ENCODE measurements at places on chromosomes 1 and 21.
A peak's percentile ranks its signal among the peaks of the same experiment; 100 is the strongest.

- no peak for DNase-seq
Observed at GRCh38 chr1:236990052-236990445, 14.2 kb downstream of the MT1HL1 start.

DNA sequence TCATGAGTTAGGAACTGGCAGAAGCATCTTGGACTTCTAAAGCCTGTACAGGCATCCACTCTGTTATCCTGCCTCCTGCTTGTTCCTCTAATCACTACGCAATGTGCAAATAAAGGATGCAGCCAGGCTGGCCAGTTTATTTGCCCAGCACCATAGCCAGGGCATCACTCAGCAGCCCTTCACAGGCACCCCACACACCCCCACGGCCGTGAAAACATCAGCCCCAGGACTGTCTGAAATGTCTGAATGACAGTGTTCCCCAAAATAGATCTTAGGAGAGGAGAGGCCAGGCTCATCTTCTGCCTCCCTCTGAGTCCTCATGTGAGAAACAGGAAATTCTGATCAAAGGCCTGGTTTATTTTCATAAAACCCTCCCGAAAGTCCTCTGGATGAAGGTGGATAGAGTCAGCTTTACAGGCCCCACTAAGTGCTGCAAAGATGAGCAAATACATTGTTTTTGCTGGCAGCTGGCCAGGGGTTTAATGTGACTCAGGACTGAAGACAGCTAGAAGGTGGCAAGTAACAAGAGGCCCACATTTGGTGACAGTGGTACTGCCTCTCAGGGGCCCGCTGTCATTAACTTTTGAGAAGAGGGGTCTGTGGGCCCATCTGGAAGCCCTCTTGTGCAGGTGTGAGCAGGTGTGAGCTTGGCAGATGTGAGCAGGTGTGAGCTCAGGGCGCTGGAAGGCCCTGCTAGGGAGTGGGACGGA, 32.9 kb downstream of the GRHL3 start:
- DNase-seq = no peak

DNA sequence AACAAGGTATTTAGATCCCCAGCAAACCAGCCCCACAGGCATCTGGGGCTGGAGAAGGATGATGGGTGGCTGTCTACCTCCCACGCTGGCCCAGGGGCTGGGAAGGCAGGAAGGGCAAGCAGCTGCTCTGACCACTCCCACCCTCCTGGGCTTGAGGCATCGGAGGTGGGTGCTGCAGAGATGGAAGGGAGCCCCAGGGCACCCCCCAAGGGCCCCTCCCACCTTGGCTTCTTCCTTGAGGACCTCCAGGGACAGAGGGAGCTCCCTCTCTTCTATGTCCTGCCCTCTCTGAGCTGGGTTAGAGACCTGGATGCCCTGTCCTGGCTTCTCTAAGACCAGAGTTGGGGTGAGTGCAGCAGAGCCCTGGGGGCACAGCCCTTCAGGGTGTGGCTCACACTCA, 3.1 kb downstream of the CD52 start:
- DNase-seq = no peak

GRCh38 chr1:197180252-197180878, 33.9 kb upstream of the ASPM start:
- DNase-seq = peak; percentile 78

DNA sequence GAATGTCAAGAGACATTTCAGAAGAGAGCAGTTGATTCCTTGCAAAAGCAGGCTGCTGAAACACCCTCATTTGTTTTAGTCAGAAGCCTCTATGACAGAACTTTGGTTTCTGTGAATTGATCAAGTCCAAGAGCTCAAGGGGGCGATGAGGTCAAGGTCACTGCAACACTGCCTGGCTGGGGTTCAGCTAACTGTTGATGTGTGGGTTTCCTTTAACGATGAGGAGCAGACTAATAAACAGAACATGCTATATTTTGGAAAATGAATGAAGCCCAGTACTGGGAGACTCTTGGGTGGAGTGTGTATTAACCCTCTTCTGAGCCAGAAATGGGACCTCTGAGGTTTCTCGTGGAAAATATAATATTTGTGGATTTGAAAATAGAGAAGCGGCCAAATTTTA, 109.3 kb downstream of the ZC3H11B start:
- DNase-seq = no peak

- no peak for DNase-seq
Observed at GRCh38 chr1:32651461-32652073, 559 bp downstream of the RBBP4 start.

DNA sequence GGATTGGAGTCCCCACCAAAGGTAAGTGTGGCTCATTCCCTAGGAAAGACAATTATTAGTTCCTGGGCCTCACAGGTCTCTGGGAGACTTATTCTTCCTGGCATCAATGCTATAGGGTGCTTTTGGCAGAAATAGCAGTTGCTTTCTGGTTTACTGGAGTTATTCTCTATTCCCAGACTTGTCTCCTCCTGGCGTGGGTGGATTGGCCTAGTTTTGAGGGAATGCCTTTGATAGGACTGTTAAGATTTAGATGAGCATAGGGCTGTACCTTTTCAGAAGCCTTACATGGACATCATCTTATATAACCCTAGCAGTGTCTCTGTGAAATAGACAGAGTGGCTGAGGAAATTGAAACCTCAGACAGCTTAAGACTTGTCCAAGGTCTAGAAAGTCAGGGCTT, 9.0 kb downstream of the PFKFB2 start:
- DNase-seq = no peak

DNA sequence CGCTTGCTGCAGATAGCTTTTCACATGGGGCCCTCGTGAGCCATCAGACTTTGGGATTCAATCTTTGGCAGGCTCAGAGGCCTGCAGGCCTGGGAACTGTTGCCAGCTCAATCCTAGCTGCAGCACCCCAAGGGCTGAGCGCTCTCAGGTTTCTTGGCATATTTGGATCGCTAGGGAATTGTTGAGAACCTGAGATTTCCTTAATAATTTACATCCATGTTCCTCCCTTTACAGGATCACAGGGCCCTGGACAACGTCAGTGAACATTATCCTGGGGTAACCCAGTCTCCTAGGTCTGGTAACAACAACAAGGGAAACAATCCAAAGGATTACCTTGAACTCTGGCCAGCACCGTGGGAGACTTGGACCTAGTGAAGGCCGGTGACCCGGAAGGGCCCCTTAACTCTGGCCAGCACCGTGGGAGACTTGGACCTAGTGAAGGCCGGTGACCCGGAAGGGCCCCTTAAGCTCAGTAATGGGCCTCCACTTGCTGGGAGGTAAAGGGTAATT, 49.3 kb upstream of the NEK2 start:
- DNase-seq = no peak

GRCh38 chr1:182702826-182703524, 18.6 kb upstream of the RGS8 start:
- DNase-seq = no peak

- no peak for DNase-seq
Observed at GRCh38 chr1:240905225-240905765, 293.3 kb upstream of the GREM2 start.

GRCh38 chr1:18440385-18441226, 40.1 kb upstream of the KLHDC7A start:
- DNase-seq = no peak

DNA sequence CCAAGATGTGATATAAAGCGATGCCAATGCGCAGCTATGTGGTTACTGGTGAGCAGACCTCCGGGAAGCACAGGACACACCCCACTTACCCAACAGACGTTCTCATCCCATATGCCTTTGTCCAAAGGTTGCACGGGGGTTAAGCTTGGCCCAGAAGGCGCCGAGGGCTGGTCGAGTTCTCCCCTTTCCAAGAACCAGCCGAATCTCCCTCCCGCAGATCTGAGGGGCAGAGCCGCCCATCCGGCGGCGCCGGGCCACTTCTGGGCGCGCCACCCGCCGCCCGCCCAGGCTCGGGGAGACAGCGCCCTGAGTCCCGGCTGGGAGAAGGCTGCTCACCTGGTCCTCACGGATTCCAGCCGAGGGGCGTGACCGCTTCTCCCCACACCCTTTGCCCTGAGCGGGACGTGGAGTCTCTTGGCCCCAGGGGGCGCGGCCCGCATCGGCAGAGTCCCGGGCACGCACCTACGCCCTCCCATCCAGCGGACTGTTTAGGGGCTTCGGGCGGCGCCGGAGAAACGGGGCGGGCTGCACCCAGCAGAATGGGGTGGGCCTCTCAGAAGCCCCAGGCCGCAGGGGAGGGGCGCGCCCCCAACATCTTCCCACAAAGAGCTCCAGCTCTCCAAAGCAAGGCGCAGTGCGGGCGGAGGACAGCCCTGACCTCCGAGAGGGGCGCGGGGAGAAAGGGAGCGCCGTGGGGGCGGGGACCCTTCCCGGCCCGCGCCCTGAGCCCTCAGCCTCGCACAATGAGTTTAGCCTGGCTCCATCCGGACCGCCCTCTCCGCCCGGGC, 615 bp downstream of the GPR161 start:
- peak; percentile 28 for DNase-seq

DNA sequence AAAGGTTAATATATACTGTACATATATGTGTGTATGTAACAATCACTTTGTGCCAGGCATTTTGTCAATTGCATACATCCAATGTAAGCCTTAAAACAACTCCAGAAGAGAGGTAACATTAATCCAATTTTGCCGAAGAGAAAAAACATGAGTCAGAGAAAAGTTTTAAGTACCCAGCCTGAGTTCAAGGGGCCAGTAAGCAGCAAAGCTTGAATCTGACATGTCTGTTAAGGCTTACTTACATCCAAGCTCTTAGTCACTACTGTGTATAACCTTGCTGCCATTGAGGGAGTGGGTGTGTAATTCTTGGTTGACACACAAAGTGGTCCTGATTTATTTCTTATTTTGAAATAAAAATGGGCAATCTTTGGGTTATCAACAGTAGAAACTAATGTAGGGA, 360.4 kb upstream of the LYPLAL1 start:
- no peak for DNase-seq

- DNase-seq = peak; percentile 7
Observed at GRCh38 chr1:214678386-214678785, 75.4 kb downstream of the CENPF start.

DNA sequence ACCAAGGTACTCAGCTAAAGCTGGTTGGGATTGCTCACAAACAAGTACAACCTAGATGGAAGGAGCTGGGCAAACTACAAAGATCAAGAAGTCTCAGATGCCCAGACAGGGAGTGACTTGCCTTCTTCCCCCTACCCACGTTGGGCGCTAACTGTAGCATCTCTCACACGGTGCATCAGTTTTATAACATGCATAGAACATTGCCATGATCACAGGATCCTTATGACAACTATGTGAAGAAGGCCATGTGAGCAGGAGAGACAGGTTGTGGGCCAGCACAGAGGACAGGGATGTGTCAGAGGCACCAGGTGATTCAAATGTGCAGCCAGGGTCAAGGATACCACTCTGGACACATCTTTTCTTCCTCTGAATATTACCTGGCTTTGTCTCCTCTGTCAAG, 28.3 kb upstream of the CYP4B1 start:
- no peak for DNase-seq

GRCh38 chr1:248015803-248016202, 2.3 kb downstream of the OR2L5 start:
- DNase-seq = no peak

GRCh38 chr1:183163316-183163715, 22.7 kb upstream of the LAMC2 start:
- no peak for DNase-seq

DNA sequence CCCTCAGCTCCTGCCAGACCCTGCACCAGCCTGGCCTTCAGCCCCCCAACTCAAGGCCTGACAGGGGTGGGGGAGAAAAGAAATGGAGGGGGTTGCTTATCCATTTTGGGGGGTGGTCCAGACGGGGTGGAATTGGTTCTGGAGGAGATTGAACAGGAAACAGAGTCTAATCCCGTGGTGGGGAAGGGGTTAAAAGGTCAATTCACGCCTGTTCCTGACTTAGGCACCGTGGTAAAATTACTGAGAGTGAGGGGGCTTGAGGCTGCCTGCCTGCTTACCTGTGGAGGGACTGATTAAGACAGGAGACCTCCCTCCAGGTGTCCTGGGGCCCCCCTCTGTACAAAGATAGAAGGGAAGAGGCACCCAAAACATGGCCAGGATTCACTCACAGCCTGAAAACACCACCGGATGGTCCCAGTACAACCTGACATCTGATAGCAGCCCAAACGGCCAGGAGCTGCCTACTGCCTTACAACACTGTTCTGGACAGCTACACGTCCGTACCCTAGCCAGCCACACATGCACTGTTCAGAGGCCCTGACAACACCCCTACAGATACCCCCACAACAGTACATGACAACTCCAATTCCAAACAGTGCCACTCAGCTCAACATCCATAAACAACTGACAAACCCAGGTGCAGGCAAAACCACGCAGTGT, 31.8 kb downstream of the AHDC1 start:
- DNase-seq = no peak

- DNase-seq = no peak
Observed at GRCh38 chr1:87052400-87052799, 138.0 kb downstream of the HS2ST1 start.

GRCh38 chr21:40255518-40256444, 388.5 kb downstream of the PCP4 start:
- DNase-seq = no peak
